ENCODE measurements at places on chromosomes 6 and 20. TPM values are rescaled to one million over a fixed set of nuclear protein-coding genes. Genes with fewer than 3 reads are reported as not detected.

The WFDC10B gene
- total RNA-seq, result not detected

The BMP5 gene
- total RNA-seq, result 0.79 TPM

The BTNL2 gene
- not detected for total RNA-seq

The GJA10 gene
- total RNA-seq, result not detected

The OR2H1 gene
- total RNA-seq, result not detected

- DNase-seq, result no peak
Observed at GRCh38 chr6:74320074-74320473, 624.1 kb downstream of the CD109 start.

DNA sequence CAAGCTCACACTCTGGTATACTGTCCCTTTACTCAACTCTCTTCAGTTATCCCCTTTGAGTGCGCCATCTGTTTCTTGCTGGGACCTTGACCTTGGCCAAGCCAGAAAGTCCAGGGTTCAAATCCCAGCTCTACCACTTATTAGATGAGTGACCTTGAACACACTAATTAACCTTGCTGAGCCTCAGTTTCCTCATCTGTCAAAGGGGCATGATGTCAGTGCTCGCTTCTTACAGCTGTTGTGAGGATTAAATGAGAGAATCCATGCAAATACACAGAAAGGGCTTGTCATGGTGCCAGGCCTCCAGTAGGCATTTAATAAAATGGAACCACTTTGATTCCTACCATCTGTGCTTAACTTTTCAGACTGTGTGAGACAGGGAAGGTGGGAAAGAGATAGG, 34.3 kb downstream of the C6orf132 start:
- DNase-seq, result no peak

GRCh38 chr6:81253821-81254220, 498.7 kb downstream of the TENT5A start:
- no peak for DNase-seq

DNA sequence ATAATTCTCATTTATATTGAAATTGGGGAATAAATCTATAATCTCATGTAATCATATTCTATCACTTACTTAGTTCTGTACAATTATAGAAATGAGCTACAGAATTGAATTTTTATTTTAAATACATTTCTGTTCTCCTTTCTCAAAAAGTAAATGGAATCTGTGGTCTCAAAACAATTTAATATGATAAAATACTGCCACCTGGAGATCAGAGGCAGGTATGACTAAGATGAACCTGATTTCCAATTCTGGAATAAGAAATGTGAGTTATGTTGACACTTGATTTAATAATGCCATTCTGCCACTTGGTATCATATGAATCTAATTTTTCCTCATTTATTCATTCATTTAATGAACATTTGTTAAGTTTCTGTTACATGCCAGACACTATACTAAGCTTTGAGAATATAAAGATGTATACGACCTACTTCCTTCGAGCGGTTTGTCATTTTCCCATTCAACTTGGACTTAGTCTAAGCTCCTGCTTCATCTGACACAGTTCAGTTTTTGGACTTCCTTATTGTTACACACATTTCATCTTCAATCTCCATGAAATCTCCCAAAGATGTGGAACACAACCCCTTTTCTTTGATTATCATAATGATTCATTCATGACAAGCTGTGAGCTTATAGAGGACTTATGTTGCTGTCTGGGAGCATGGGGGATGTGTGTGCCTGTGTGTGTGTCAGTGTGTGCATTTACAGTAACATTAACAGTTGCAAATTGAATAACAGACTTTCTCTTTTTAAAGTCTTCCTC, 7.5 kb upstream of the CCDC28A start:
- DNase-seq, result no peak

DNA sequence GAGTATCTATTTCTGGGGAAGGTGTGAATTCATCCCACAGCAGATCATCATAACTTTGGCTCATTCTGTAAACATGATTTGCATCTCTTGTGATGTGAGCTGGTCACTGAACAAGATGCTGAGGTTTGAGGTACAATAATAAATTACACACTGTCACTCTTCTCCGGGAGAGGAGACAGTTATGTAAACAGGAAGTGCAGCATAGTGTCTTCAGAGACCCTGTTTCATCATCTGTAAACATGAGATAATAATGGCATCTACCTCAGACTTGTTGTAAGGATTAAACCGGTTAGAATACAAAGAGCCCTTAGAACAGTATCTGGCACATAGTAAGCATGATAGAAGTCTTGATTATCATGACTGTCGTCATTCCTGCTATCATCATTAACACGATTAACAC, 125.2 kb downstream of the TBC1D7 start:
- DNase-seq, result no peak

GRCh38 chr6:147441751-147442150, 66.7 kb upstream of the SAMD5 start:
- no peak for DNase-seq

GRCh38 chr6:33956206-33956605, 152.4 kb upstream of the MLN start:
- DNase-seq, result no peak

DNA sequence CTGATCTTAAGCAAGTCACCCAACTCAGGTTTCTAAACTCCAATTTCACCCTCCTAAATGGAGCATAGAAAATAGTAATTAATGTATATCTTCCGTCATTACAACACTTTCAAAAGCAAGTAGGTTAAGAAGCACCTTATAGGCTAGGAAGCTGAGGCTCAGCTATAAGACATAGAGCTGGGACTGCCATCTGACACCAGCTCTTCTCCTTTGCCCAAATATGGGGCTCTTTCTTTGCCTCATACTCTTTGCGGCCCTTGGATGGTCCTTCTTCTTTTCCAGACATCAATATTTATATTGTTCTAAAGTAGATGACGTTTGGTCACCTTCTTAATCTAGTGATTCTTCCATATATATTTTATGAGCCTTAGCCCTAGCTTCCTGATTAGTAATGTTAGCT, 413.2 kb downstream of the LMBRD1 start:
- DNase-seq, result no peak
